ENCODE measurements at places on chromosomes 4 and X. TPM values are rescaled to one million over a fixed set of nuclear protein-coding genes. Genes with fewer than 3 reads are reported as not detected.

The RNF175 gene
- total RNA-seq = 1.00 TPM

The F9 gene
- not detected for total RNA-seq

The NALF2 gene
- 4.4 TPM for total RNA-seq

The PNMA5 gene
- not detected for total RNA-seq

The ZGRF1 gene
- 2.8 TPM for total RNA-seq

The IGSF1 gene
- 16.3 TPM for total RNA-seq

The MTNR1A gene
- total RNA-seq = not detected

The RPL9 gene
- total RNA-seq = 532 TPM

The HHIP gene
- total RNA-seq = 0.30 TPM

GRCh38 chrX:154317391-154317995 is 21.9 kb downstream of the TKTL1 start:
- DNase-seq = no peak

GRCh38 chr4:119184128-119184527 is 28.4 kb upstream of the USP53 start:
- DNase-seq = no peak

DNA sequence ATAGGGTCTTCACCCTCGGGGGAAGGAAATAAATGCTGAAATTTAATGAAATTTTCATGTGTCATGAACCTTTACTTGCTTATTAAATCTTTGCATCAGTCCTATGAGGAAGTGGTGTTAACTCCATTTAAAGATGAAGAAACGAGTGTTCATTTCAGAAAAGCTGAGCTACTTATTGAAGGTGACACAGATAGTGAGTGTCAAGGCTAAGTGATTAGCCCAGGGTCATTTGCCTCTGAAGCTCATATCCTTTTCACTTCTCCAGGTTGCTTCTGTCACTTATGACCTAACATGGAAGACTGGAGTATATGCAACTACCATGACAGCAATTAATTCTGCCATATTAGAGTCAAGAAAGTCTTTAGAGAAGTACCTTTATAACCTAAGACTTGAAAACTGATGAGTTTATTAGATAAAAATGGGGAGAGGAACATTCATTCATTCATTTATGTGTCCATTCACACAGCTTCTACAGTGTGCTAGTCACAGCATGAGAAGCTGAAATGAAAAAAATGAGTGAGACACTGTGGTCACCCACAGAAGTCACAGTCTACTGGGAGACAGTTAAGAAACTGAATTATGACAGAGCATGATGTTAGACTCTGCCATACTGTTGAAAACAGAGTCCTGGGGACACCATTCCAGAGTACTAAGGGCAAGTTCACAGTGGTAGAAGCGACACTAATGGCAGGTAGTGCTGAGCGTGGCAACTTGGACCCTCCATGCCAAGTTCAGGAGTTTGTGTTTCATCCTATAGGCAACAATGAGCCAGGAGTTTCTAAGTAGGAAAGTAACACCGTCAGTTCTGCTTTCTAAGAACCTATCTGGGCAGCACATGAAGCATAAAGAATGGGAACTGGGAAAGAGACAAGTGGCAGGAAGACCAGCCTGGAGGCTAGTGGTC is 21.3 kb downstream of the ALPK1 start:
- no peak for DNase-seq

- no peak for DNase-seq
Measured at GRCh38 chrX:121308276-121308805, 260.9 kb downstream of the GLUD2 start.

- no peak for DNase-seq
Measured at GRCh38 chr4:139461022-139461628, 7.2 kb downstream of the RAB33B start.

DNA sequence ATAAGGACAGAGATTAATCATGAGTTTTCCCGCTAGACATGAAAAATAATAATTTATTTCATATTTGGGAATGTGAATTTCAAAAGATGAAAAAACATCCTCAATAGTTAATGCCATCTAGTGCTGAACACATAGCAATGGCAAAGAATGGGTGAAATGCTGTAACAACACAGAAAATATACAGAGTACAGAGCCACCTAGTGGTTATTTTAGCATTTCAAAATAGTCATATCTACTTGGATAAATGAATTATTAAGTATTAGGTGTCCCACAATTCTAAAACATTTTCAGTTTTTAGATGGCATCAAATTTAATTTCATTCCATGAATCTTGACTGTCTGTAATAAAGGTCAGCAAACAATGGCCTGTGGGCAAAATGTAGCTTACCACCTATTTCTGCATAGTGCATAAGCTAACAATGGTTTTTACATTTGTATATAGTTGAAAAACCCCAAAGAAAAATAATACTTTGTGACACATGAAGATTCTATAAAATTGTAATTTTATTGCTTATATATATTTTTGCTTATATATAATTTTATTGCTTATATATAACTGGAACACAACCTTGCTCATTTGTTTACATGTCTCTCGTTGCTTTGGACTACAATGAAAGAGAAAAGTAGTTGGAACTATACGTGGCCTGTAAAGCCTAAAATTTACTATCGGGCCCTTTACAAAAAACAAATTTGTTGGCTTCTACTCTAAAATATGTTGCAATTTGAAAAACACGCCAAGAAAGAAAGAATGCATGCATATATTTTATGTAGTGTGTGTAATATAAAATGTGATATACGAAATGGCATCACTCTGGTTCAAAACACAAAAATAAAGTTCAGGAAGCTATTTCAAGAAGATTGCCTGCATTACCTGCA is 99.1 kb upstream of the FAM47C start:
- no peak for DNase-seq

- DNase-seq = peak; percentile 31
Measured at GRCh38 chr4:8688908-8689445, 96.4 kb downstream of the CPZ start.

- no peak for DNase-seq
Measured at GRCh38 chr4:174650711-174651355, 128.5 kb upstream of the HPGD start.

GRCh38 chrX:129025376-129025775 is 497.9 kb downstream of the SMARCA1 start:
- no peak for DNase-seq

DNA sequence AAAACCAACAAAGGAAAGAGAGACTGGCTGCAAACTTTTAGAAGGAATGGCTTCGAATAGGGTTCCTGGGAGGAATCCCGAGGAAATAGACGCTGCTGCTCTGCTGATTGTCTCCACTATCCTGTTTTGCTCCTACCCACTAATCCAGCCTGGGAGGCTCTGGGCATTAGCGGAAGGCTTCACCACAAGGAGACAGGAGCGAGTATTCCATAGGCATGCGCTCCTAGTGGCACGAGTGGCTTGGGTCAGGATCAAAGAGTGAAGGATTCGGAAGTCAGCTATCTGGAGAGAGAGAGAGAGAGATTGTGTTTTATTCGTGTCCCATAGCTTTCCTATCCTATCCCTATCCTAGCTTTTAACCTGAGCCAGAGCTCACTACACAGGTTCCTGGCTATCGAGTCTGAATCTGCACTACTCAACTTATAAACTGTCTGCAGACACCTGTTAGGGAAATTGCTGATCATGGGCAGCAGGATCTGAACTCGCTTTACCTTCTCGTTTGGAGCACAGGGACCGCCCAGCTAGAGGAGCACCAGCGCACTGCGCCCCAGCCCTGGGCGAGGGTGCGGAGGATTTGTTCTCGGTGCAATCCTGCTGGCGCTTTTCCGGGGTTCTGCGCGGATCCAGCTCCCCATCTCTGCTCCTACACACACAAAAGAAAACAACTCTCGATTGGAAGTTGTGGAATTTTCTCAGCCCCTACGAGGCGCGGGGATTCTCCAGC is 740 bp upstream of the NPY2R start:
- no peak for DNase-seq

DNA sequence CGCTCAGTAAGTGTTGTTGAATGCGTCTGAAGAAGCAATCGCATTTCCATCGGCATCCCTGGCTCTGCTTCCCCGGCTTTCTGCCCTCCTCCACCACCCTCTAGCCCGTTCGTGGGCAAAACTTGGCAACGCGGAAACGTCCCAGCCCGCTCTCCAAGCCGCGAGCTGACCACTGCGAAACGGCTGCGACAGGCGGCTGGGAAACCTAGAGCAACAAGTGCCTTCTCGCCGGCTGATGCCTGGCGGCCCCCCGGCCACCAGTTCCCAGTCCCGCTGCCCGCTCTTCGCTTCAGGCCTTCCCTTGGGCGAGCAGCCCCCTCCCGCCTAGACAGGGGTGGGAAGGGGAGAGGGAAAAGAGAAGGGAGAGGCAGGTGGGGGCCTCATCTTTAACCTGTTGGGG is 837 bp downstream of the CITED1 start:
- DNase-seq = no peak

Measured in cardiac septum (tissue), 1 donor.